ENCODE measurements at places on chromosomes 16 and 17.

DNA sequence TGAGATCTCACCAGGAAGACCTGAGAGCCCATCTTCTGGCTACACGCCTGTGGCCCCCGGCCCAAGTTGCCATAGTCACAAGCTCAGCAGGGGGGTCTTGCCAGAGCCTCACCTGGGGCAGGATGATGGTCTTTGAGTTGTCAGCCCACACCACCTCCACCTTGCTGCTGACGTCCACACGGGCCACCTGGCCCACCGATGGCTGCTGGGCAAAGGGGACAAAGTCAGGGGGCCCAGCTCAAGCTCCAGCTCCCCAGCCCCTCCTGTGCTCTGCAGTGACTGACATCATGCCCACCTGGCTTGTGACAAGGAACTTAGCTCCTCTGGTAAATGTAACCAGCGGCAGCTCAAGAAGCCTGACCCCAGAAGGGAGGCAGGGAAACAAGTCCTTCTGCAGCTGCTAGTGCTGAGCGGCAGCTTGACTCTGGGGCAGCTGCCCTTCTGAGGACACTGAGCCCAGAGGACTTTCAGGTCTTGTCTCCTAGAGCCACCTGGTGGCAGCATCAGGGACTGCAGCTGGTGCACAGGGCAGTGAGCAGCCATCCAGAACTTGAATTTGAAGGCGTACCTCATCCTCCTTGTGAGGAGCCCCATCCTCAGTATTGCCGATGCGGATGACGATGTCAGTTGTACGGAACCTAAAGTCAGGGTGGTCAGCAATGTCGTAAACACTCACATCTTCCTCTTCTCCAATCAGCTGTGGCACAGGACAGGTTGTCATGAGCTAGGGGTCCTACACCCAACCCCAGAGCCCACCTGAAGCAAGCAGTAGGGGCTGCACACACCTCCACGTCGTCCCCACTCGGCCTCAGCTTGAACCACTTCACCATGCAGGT is 13.5 kb downstream of the SPHK1 start:
- peak; percentile 85 for DNase-seq

DNA sequence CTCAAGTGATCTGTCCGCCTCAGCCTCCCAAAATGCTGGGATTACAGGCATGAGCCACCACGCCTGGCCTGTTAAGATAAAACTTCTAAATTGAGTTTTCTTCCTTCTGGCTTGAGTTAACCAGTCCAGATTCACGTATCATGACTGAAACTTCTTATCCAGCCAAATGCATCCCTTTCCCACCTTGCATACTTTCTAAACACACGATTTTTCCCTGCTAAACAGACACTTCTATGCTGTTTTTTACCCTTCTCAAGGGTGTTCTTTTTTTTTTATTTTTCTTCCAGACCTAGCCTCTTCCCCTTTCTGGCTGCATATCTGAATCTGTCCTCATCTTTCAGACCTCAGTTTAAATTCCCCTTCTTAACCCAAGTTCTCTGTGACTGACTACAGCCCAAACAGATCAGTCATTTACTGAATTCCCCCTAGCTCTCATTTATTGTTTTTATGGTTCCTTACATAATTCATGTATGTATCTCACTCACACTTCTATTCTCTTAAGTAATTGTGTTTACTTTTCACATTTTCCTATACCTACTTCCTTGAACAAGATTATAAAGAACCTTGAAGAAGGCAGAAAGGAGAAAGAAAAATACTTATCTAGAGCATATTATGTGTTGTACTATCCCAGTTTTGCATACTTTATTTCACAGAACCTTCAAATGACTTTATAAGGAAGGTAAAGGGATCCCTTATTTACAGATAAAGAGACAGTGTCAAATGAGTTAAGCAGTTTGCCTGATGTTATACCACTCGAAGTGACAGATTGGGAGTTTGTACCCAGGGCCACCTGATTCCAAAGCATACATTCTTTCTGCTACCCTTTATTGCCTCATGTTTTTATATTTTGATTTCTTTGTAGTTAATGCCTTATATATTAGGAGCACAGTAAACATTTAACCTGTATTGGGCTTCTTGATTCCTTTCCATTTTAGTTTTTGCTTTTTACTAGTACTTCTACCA is 5.2 kb downstream of the EVI2B start:
- DNase-seq = peak; percentile 32

- peak; percentile 40 for DNase-seq
These were observed 873 bp downstream of the USP10 start for GRCh38 chr16:84700446-84701300.

DNA sequence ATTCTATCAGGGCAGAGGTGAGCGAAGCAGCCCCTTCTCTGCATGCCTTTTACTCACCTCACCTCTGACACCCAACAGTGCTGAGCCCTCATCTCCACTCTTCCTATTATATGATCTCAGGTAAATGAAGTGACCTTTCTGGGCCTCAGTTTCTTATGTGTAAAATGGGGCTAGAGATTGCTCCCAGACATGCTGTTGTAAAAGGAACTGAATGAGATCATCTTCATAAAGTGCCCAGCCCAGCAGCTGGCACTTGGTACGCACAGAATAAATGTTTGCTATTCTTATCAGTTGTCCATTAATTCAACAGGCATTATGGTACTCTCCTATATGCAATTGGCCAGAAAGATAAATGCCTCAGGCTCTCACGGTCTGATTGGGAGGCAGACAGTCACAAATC is 4.5 kb upstream of the GALK1 start:
- DNase-seq = no peak

GRCh38 chr16:81005610-81006161 is 999 bp downstream of the CMC2 start:
- no peak for DNase-seq

DNA sequence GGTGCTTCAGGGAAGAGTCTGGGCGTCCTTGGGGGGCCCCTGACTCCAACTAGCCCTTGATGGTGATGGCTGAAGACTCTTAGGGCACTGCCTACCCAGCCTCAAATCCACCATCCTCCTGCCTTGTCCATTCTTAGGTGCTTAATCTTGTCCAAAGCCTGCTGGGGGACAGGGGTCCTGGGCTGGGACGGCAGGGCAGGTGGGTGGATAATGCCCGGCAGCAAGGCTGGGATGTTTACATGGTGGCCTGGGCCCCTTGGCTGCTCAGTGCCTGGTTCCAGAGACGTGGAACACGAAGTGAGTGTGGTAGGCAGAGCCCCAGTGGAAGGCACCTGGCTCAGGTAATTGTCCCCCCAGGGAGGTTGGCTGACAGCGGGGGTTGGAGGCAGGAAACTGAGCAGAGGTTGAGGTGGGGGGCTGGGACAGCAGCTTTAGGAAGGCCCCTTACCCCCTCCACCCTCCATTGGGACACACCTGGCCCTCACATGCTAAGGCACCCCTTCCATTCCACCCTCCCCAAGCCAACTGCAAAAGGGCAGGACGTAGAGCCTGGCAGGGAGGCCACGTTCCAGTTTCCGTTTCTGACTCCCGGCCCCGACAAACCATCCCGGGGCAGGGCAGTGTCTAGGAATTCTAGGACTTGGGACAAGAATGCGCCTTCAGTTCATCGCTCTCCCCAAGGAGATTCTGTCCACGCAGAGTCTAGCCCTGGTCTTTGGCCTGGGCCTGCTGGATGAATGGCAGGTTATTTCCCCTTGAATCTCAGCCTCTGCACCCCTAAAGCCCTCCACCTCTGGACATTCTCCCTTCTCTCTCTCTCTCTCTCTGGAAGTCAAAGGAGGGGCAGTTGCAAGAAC is 1.9 kb downstream of the FOXJ1 start:
- DNase-seq = no peak

GRCh38 chr16:74461826-74462225 is 40.5 kb upstream of the CLEC18B start:
- DNase-seq = no peak

DNA sequence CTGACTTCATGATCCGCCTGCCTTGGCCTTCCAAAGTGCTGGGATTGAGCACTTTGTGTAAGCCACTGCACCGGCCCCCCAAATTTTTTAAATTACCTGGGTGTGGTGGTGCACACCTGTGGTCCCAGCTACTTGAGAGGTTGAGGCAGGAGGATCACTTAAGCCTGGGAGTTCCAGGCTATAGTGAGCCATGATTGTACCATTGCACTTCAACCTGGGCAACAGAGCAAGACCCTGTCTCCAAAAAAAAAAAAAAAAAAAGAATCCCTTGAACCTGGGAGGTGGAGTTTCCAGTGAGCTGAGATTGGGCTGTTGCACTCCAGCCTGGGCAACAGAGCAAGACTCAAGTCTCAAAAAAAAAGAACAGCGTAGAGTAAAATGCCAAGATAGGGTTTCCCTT is 15.2 kb downstream of the ZNF276 start:
- no peak for DNase-seq

- DNase-seq = no peak
These were observed 178.4 kb upstream of the C17orf78 start for GRCh38 chr17:37197336-37197735.

- no peak for DNase-seq
These were observed 28.6 kb downstream of the ZFP1 start for GRCh38 chr16:75176926-75177325.

DNA sequence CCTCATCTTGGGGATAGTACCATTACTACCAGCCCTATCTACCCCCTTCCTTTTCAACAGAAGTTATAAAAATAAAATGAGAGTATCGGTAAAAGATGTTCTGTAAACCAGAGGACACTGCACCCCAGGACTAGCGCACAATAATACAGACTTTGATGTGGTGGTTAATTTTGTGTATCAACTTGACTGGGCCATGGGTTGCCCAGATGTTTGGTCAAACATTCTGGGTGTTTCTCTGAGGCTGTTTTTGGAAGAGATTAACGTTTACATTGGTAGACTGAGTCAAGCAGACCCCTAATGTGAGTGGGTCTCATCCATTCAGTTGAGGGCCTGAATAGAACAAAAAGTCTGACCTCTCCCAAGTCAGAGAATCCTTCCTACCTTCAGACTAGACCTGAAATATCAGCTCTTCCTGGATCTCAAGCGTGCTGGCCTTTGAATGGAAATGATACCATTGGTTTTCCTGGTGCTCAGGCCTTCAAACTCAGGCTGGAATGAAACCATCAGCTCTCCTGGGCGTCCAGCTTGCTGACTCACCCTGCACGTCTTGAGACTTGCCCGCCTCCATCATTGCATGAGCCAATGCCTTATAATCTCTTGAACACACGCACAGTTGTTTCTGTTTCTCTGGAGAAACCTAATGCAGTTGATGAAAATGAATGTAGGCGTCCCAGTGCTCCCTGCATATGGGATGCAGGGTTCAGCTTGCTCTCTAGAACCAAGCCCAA is 10.1 kb downstream of the MRM1 start:
- DNase-seq = no peak

- no peak for DNase-seq
These were observed 134.2 kb upstream of the CIBAR2 start for GRCh38 chr16:85246473-85246872.

DNA sequence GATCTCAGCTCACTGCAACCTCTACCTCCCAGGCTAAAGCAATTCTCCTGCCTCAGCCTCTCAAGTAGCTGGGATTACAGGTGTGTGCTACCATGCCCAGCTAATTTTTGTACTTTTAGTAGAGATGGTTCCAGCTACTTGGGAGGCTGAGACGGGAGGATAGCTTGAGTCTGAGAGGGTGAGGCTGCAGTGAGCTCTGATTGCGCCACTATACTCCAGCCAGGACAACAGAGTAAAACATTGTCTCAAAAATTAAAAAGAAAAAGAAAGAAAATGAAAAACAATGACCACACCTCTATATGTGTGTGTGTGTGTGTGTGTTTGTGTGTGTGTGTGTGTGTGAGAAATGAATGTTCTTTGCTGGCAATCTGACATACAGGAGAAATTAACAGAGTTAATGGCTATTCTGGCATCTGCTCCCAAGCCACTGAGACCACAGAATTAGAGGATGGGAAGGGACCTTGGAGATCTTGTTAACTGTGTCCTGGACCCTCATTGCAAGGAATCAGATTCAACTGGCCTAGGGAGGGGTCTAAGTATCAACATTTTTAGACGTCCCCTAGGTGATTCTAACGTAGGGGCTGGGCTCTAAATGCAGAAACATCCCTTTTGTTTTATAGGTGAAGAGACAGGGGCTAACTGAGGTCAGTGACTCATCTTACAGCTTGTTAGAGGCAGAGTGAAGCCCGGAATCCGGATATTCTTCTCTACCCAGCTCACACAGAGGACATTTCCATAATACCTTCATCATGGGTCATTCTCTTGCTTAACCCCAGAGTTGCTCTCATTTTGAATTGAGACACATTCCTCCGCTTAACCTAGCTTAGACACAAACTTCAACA is 16.4 kb upstream of the MARCHF10 start:
- no peak for DNase-seq

DNA sequence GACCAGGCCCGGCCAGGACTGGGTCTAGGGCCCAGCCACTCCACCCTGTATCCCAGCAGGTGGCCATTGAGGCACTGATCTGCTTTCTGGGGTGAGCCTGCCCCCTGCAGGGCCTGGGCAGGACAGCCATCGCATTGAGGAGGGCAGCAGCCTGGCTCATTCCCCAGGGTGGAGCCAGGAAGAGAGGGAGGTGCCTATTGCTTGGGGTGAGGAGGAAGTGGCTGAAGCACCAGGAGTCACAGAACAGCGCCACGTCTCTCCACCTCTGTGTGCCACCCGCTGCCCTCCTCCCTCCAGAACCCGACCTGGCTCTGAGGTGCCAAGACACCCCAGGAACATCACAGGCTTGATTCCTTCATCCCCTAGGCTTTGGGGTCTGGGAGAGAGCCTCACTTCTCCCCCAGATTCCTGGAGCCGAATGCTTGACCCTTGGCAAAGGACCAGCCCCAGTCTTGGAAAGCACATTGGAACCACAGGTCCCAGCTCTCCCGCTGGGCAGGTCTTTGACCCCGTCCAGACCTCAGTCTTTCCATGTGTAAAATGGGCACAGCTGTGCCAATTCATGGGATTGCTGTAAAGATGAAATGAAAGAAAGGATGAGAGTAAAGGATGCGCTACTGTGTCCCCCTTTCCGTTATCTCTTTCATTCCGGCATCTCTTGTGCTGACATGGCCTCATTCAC is 7.2 kb upstream of the KRT36 start:
- peak; percentile 53 for DNase-seq

DNA sequence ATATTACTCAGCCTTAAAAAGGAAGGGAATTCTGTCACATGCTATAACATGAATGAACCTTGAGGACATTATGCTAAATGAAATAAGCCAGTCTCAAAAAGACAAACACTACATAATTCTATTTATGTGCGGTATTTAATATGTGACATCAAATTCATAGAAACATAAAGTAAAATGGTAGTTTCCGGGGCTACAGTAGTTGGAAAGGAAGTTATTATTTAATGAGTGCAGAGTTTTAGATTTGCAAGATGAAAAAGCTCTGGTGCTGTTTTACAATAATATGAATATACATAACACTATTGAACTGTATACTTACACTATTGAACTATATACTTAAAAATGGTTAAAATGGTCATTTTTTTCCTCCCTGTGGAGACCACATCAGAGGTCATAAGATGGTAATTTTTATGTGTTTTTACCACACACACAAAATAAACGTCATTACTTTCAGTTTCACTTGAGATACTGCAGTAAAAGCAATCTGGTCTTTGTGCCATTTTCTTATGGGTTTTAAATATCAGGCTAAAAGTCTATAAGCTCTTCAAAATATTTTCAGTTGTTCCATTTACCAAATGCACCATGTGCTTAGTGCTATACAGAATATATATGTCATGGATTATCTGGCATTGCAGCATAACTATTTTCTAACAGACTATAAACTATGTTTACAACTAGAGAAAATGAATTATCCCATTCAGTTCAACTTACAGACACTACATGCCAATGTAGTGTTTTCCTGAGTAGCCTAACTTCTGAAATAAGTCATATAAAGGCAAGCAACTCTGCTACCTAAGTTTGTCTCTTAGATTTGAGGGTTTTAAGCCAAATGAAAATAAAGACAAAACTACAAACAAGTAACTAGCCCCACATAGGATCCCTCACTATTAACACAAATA is 90.9 kb downstream of the SPAG9 start:
- peak; percentile 31 for DNase-seq

- DNase-seq = no peak
These were observed 133.0 kb upstream of the GSE1 start for GRCh38 chr16:85479972-85480726.

All from CD4-positive, alpha-beta T cell treated with Interleukin-15 for 4 hours (primary cell).